Hindlimb muscle (tissue), 1 donor: ENCODE measurements at places on chromosomes 5 and 9. TPM values are rescaled to one million over a fixed set of nuclear protein-coding genes. Genes with fewer than 3 reads are reported as not detected.

DIRAS2 gene
- 1.1 TPM for polyA plus RNA-seq

- no peak for DNase-seq
Measured at GRCh38 chr9:16544842-16545241, 325.6 kb downstream of the BNC2 start.

- DNase-seq, result no peak
Measured at GRCh38 chr5:88145611-88146467, 122.8 kb downstream of the TMEM161B start.

- DNase-seq, result no peak
Measured at GRCh38 chr9:108525186-108525585, 330.6 kb downstream of the ACTL7B start.

DNA sequence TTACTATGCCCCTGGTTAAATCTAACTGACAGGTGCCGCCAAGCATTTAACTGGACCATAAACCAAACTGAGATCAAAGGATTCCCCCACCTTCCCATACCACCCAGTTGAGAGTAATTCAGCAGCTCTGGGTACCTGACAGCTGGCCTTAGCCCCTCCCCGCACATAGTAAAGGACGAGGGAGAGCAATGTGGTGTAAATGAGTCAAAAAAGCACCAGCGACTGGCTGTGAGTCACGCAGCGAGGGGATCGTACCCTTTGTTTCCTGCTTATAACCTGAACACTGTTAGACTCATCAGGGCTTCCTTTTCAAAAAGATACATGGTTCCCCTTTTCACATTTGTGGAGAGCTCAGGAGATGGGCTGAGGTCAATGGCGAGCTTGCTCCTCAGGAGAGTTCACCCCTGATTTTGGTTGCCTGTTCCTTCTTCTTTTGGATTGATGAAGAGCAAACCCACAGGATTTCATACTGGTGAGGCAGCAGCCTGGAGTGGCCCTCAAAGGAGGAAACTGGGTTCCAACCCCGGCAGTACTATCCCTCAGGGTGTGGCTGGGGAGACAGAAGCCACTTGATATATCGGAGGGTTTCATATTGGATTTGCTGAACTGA lies 71.5 kb downstream of the ANKRD33B start:
- no peak for DNase-seq

GRCh38 chr5:16727755-16728325 lies 111.0 kb upstream of the RETREG1 start:
- peak; percentile 68 for DNase-seq

- no peak for DNase-seq
Measured at GRCh38 chr5:55177078-55177477, 4.1 kb upstream of the CDC20B start.

ESM1 gene
- 2.3 TPM for polyA plus RNA-seq

RHOBTB3 gene
- 96.9 TPM for polyA plus RNA-seq

DNA sequence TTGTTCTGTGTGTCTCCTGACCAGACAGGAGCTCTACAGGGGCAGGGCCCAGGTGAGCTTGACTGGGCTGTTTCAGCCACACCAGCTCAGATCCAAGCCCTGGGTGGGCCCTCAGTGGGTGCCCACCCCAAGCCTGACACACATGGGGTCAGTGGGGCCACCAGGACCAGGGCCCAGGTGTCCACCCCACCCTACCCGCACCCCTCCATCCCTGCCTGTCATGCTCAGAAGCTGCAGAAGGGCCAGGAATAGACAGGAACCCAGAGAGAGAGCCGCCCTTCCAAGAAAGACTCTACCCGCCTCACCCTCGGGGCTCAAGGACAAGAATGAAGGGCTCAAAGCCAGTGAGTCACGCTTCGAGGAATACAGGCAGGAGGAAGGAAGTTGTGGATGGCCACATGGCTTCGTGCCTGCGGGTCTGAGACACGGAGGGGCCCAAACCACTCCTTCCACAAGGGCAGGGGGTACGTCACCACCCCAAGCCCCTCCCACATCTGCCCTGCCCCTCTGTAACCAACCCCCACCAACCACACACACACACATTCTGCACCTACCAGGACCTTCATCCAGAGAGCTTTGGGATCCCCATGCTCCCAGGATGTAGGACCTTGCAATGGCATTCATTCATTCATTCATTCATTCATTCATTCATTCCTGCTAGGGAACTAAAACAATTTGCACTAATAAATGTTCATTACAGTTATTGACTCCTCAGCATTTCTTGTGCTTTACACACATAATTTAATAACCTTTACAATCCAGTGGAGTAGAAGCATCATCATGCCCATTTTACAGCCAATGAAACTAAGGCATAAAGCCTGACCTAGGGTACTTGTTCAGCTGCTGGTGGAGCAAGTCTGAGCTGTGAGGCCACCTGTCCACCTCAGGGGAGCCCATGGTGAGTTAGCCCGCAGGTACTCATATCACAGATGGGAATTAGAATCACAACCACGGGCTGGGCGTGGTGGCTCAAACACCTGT lies 55.9 kb upstream of the STXBP1 start:
- no peak for DNase-seq

CDH18 gene
- polyA plus RNA-seq, result 7.8 TPM

GFI1B gene
- 0.56 TPM for polyA plus RNA-seq

GRCh38 chr9:95670122-95670521 lies 153.4 kb upstream of the PTCH1 start:
- DNase-seq, result no peak

- no peak for DNase-seq
Measured at GRCh38 chr5:114118511-114118910, 243.4 kb upstream of the KCNN2 start.

ATP10B gene
- 0.48 TPM for polyA plus RNA-seq

- no peak for DNase-seq
Measured at GRCh38 chr5:159096924-159097783, 2.6 kb downstream of the EBF1 start.
